Keratinocyte (primary cell): ENCODE measurements at places on chromosomes 11 and 22. TPM values are rescaled to one million over a fixed set of nuclear protein-coding genes. Genes with fewer than 3 reads are reported as not detected.

Gene CST6
- polyA plus RNA-seq = 1.4 to 2.3 TPM (median 1.7 TPM) in 3 replicates

Gene ME3
- 1.0 to 1.6 TPM (median 1.1 TPM) in 3 replicates for polyA plus RNA-seq

Gene TCIRG1
- 12.7 to 31.6 TPM (median 17.8 TPM) in 3 replicates for polyA plus RNA-seq

Gene ART5
- polyA plus RNA-seq = not detected in 3 replicates

Gene CALCA
- polyA plus RNA-seq = not detected in 3 replicates

Gene MMP13
- 0.05 TPM in 1 of 3 replicates, not detected in the others for polyA plus RNA-seq

Gene HBB
- not detected in 3 replicates for polyA plus RNA-seq

Gene FJX1
- polyA plus RNA-seq = 19.0 to 25.3 TPM (median 19.7 TPM) in 3 replicates

Gene PLAAT4
- 1.3 to 2.0 TPM (median 1.9 TPM) in 3 replicates for polyA plus RNA-seq

Gene MUC5AC
- polyA plus RNA-seq = not detected in 3 replicates

Gene NUDT22
- polyA plus RNA-seq = 22.6 to 55.6 TPM (median 31.1 TPM) in 3 replicates

Gene AIFM3
- 0.56 to 1.1 TPM (median 0.59 TPM) in 3 replicates for polyA plus RNA-seq

Gene PNPLA3
- 12.0 to 18.5 TPM (median 15.2 TPM) in 3 replicates for polyA plus RNA-seq

Gene TBRG1
- 28.5 to 40.2 TPM (median 32.6 TPM) in 3 replicates for polyA plus RNA-seq

GRCh38 chr11:112096194-112096593 lies 9.5 kb downstream of the SDHD start:
- DNase-seq = no peak

GRCh38 chr11:77698896-77699295 lies 61.3 kb upstream of the CLNS1A start:
- no peak for DNase-seq

GRCh38 chr11:100687054-100687629 lies at the start of gene ARHGAP42:
TSS of gene ARHGAP42 (plus strand) at chr11:100687288. CDS start at chr11:100687679, 391 bp downstream.
- DNase-seq = no peak

GRCh38 chr11:91997226-91997625 lies 227.4 kb upstream of the FAT3 start:
- no peak for DNase-seq

DNA sequence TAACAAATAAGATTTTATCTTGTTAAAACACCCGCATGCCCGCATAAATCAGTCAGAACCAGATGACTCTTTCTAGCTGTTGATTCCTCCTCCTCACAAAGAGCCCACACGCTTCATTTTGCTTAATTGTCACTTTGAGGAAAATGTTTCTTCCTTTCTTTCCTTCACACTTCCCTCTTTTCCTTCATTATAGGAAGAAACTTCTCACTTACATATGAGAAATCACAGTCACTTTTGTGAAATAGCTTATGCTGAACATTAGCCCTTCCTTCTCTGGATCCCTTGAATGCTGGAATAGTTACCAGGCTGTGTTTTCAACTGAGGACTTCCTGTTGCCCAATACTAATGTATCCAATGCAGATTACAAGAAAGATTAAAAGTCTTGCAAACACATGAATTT lies 5.8 kb downstream of the MS4A6E start:
- DNase-seq = no peak

GRCh38 chr11:27553186-27553585 lies 46.6 kb upstream of the LIN7C start:
- no peak for DNase-seq

GRCh38 chr11:1167751-1168231 lies 10.0 kb downstream of the MUC5AC start:
- DNase-seq = no peak

DNA sequence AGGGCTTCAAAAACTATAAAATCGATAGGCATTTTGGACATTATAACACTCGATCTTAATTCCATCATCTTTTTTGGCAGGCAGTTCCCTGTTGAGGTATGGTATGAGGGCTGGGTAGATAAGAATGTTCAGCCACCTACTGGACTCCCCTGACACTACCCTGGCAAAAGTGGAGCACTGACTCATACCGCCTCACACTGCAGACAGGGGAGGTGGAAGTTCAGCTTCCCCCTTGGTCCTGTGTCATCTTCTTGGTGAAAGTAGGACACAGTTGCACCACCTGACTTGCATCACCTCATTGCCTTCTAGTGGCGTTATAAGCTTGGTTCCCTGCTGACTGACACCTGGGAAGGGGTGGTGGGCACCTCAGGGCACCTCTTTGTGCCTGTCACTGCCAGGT lies 30.4 kb downstream of the PAAF1 start:
- DNase-seq = no peak

GRCh38 chr11:61139387-61139786 lies 21.8 kb downstream of the VPS37C start:
- no peak for DNase-seq

GRCh38 chr22:50612528-50613221 lies 12.1 kb downstream of the MAPK8IP2 start:
- DNase-seq = no peak

DNA sequence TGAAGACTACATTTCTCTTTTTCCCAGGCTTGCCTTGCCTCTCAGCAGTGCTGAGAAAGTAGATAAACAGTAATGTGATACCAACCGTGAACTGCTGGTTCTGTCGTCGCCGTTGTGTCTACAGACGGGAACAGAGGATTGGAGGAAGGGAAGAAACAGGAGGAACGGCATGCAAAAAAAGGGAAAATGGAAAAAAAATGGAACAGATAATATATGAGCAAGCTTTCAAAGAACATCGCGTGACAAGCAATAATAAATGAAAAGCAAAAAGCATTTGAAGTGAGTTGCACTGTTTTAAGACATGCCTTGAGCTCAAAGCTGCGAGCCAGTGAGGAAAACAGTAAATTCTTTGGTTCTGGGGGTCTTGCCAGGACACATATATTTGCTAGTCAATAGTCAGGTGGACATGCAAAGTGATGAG lies 305.9 kb downstream of the CADM1 start:
- DNase-seq = no peak

GRCh38 chr22:45023431-45023830 lies 13.6 kb upstream of the PHF21B start:
- no peak for DNase-seq

DNA sequence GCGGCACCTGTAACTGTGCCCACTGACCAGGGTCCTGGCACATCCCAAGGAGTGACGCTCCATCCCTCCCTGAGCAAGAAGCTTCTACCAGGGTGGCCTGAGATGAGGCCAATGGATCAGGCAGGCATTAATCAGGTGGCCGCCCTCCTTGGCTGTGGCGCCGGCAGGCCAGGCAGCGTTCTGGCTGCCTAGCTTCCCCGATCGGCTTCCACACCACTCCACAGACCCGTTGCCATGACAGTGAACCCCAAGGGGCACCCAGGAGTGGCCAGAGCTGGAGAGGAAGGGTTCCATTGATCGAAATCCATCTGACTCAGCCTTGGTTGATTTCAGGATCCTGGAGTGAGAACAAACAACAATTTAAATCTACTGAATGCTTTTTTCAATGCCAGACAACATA lies 20.5 kb downstream of the LRRC55 start:
- DNase-seq = no peak

GRCh38 chr11:133677387-133677786 lies 145.1 kb upstream of the OPCML start:
- DNase-seq = no peak

GRCh38 chr11:3907590-3907989 lies 52.1 kb downstream of the STIM1 start:
- no peak for DNase-seq

DNA sequence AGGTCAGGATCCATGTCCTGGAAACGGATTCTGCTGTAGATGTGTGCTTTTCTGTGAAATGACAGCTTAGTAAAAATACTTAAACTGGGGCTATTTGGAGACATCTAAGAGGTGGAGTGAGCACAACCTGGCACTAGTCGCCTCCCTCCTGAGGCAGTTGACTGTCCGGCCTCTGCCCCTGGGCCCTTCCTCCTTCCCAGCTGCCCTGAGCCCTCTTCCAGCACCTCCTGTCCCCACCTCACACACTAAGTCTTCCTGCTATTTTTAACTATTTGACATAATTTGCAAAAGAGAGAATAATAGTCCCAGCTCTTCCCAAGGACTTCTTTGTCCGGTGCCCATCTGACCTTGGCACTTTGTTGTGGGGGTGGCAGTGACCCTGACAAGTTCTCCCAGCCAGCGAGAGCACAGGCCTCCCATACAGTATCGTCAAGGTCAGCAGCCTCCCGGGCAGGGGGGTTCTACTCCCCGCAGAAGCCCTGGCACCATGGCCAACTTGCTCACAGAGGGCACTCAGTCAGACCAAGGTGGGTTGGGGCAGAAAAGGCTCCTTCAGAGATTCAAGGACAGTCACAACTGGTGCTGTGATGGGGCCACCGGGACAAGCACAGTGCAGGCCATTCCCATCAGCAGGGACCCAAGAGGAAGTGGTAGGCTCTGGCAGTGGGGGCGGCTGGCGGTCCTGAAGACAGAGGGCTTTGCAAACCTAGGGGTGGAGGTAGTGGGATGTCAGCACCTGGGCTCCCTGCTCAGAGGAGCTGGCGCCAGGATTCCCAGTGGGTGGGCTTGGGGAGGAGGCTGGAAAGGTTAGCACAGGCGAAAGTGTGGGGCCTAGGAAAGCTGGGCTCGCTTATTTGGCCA lies 5.5 kb upstream of the NEAT1 start:
- DNase-seq = no peak

DNA sequence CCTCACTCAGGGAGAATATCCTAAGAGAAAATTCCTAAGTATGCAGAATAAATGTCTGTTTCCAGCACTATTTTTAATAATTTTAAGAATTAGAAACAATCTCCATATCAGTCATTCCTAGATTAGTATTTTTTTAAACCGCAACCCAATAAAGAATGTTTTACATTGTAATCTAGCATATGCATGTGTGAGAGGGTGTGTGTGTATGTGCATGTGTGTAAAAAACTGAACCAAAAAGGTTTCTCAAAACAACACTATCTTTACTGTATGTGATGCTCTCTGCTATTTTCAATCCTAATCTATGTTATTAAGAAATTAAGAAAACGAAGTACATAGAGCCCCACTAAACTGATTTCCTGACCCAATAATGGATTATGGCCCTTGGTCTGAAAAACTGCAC lies 90.6 kb upstream of the AKIP1 start:
- no peak for DNase-seq

- no peak for DNase-seq
Measured at GRCh38 chr11:75792127-75792731, 22.8 kb upstream of the UVRAG start.

- DNase-seq = no peak
Measured at GRCh38 chr22:49738566-49738965, 89.1 kb downstream of the BRD1 start.

- DNase-seq = no peak
Measured at GRCh38 chr11:102172127-102172848, 62.0 kb downstream of the YAP1 start.

GRCh38 chr11:25453471-25453870 lies 878.5 kb upstream of the ANO3 start:
- DNase-seq = no peak

DNA sequence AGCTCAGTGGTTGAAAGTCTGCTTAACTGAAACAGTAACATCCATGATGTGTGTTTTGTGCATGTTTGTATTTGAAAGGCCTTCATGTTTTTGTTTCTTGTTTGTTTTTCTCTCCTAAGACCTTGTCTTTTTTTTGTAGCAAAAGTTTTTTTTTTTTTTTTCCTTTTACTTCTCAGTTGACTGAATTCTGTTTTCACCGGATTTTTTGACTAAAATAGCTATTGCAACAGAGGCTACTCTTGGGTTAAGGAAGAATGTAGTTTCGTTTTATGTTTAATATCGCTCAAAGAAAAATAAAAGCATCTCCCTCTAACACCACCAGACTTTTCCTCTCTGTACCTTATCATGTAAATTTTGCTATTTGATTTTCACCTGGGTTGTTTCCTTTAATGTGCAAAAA lies 15.1 kb downstream of the APOL6 start:
- DNase-seq = no peak

GRCh38 chr11:697811-698311 lies 2.2 kb downstream of the TMEM80 start:
- no peak for DNase-seq

GRCh38 chr22:22693531-22693884 lies 49.1 kb downstream of the GGTLC2 start:
- DNase-seq = no peak

- DNase-seq = no peak
Measured at GRCh38 chr11:47605921-47606320, 11.7 kb upstream of the C1QTNF4 start.
